CD4-positive, alpha-beta T cell treated with Interleukin-21 for 1 hour (primary cell): ENCODE measurements at places on chromosomes 12 and 14.

- peak; percentile 44 for DNase-seq
These were observed 56.5 kb upstream of the GZMB start for GRCh38 chr14:24690492-24690891.

- DNase-seq: peak; percentile 6
These were observed 267.3 kb upstream of the SRRM4 start for GRCh38 chr12:118714051-118714460.

GRCh38 chr12:44295958-44296623, 460.2 kb downstream of the TMEM117 start:
- no peak for DNase-seq

GRCh38 chr12:87991483-87991882, 37.7 kb downstream of the C12orf50 start:
- no peak for DNase-seq

DNA sequence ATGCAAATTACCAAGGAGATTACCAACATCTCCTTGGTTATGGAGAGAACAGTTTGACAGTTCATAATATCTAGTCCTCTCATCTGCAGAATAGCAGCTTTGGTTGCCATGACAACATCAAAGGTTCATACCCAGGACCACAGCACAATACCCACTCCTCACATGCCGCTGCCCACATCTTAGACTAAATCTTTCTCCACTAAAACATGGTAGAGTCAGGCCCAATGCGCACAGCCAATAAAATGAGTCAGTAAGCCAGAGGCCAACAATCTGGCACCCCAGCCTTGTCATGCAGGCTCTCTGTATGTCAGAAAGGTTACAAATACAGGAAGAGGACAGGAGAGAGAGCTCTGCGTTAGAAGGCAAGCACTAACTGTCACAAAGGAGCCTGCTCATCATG, 70.6 kb downstream of the KCNK10 start:
- no peak for DNase-seq

- DNase-seq: no peak
These were observed 71.1 kb upstream of the SYT1 start for GRCh38 chr12:78793491-78793890.

GRCh38 chr14:79037106-79037505, 866.9 kb downstream of the NRXN3 start:
- DNase-seq: no peak

DNA sequence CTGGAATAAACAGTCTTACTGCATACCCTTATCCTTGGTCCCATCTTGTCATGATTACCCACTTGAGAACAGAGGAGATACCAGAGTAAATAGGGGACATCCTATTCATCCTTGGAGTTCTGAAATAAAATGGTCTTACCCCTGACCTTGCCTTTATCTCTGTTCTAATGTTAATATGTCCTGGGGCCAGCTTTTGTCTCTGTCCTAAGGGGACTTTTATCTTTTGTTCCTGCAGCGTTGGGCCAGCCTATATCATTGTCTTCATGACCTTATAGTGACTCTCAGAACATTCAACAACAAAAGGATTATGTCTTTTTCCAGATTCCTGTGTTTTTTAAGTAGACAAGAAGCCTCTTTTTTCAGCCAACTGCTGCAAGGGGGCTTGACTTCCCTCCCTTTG, 1057.5 kb downstream of the LRFN5 start:
- no peak for DNase-seq

DNA sequence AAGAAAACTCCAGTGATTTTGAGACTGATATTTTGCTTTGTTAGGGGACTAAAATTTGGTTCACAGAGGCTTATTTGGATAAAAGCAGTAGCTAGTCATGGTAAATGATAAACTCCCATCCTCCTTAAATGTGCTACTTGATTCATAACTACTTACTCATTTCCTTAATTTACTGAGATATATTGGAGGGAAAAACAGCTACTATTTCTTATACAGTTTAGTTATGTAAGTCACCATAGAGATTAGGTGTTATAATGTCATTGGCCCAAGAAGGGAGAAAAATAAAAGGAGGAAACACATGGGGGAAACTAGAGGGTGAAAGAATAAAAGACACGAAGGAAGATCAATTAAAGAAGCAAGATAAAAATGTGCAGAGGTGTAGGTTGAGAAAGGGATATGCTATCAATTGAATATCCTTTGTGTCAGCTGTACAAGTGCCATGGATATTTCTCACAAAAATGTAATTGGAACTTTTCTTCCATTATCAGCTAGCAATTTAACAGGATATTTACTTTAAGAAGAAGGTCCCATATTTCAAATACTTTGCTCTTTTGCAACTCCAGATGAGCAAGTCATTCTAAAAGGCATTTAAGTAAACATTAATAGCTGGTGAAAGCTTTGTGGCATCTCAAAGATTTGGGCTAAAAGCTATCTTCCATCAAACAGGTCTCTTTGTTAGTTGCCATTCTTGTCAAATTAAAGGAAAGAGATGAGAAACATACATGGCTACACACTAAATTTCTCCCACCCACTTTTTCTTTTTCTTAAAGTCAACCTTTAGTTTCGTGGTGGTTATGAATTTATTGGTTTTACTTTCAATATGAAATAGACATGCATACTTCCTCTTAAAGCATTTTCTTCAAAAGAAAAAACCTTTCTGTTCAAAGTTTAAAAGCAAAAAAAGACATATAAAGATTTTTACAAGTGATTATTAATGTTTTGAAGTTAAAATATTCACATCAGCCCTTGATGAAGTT, 439.5 kb downstream of the CCER1 start:
- no peak for DNase-seq

- DNase-seq: no peak
These were observed 1.5 kb downstream of the KIF21A start for GRCh38 chr12:39441189-39441962.

GRCh38 chr12:128268379-128268995, 1.5 kb downstream of the TMEM132C start:
- no peak for DNase-seq

DNA sequence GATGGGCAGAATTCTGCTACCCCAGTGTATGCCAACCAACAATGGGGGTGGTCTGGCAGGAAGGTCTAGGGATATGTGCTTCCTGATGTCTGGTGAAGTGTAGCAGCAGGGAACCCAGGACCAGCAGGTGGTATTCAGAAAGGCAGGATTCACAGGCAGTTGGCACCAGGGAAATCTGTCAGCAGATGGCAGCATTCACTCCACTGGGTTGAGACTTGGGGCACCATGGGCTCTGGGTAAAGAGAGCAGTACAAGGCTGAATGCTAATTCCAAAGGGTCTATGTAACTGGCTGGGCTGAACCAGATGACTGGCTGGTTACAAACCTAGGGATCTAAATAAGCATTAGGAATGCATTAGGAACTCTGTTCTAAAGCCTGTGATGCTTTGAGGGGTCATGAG, 466.9 kb upstream of the STXBP6 start:
- DNase-seq: no peak

DNA sequence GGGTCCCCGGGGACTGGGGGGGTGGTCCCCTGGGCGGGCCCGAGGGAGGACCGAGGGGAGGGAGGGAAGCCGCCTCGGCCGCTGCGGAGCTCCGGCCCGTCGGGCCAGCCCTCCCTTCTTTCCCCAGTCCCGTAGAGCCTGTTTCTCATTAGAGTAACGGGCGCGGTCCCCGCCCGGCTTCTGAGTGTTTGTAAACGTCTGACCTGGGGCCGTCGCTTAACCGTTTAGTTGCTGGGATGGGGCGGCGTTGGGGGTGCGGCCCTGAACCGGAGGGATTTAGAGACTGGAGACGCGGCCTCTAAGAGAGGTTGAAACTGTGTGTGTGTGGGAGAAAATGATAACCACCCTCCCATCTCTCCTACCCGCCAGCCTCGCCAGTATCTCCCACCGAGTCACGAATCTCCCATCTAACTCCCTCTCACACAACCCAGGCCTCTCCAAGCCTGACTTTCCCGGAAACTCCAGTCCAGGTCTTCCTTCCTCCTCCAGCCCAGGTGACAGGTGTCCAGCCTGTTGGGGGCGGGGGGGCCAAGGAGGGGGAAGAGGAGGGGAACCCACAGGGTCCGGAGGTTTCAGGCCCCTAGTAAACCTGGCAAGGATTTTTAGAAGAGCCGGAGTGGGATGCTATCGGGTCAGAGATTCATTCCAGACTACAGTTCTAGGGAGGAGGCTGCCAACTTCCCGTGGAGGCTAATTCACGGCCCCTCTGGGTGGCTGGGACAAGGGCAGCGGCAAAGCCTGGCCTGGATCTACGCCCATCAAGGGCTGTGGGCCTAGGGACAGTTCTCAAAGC, 1.1 kb upstream of the NFATC4 start:
- peak; percentile 18 for DNase-seq

- DNase-seq: no peak
These were observed 322.4 kb upstream of the CLEC14A start for GRCh38 chr14:38578278-38578681.

GRCh38 chr12:12511895-12512711, 50.6 kb downstream of the DUSP16 start:
- no peak for DNase-seq

DNA sequence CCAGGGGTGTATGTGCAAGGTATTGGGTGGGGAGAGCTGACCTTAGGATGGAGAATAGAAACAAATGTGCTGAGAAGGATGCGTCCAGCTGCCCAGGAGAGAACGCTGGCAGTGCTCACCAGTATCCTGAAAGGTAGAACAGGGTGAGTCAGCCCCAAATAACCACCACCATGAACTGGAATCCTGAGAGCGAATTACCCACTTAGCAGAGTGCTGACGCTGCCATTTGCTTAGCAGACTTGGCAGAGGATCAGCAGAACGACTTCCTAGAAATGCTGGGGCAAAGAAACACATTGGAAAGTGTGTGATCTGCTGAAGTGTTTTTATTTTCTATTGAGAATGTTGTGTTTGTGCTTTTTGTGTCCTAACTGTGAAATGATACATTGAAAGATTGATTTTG, 213.6 kb downstream of the ADGRD1 start:
- DNase-seq: no peak

DNA sequence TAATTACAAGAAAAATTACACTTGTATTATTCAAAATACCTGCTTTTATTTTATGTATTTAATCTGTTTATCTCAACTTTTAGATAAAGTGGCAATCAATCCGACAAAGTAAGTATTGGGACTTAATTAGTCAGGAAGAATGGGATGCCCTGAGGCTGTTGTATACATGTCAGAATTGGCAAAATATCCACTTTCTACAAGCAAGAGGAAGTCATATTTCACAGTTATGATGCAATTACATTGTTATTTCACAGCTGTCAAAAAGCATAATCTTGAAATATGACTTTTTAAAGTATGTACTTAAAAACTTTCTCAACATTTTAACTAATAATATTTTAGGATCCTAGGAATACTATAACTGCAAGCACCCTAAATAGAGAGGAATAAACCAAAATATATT, 357.1 kb upstream of the MGAT4C start:
- no peak for DNase-seq

DNA sequence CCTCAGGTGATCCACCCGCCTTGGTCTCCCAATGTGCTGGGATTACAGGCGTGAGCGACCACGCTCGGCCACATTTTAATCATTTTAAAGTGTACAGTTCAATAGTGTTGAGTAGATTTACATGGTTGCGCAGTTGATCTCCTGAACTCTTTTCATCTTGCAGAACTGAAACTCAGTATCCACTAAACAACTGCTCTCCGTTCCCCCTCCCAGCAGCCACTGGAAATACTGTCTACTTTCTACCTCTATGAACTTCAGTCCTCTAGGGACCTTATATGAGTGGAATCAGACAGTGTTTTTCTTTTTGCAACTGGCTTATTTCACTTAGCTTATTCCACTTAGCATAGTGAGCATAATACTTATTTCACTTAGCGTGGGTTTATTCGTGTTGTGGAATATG, 53.7 kb downstream of the KCTD10 start:
- no peak for DNase-seq

DNA sequence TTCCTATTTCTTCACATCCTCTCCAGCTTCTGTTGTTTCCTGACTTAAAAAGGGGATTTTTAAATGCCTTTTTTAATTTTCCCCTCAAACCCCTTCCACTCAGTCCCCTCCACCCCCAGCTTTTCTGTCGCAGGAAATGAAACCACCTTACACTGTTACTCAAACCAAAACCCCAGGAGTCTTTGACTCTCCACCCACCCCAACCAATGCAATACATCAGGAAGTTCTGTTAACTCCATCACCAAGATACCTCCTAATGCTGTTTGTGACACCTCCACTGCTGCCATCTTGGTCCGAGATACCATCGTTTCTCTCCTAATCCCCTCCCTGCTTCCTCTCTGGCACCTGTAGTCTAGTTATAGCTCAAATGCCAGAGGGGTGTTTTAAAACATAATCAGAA, 25.4 kb upstream of the CPM start:
- DNase-seq: no peak

- no peak for DNase-seq
These were observed 59.1 kb downstream of the TMEM132D start for GRCh38 chr12:129844662-129845220.

- DNase-seq: peak; percentile 17
These were observed at the start of gene LRRC43 for GRCh38 chr12:122182887-122183587. TSS of gene LRRC43 (plus strand) at chr12:122183123. CDS start at chr12:122183145, 22 bp downstream.

- no peak for DNase-seq
These were observed 244.9 kb downstream of the C12orf50 start for GRCh38 chr12:87784350-87784749.

GRCh38 chr14:86790408-86791364, 1202.3 kb downstream of the GALC start:
- DNase-seq: no peak

- DNase-seq: no peak
These were observed 721.3 kb upstream of the USP15 start for GRCh38 chr12:61538951-61539350.

- no peak for DNase-seq
These were observed 15.6 kb downstream of the JDP2 start for GRCh38 chr14:75443203-75443969.

GRCh38 chr12:81077686-81078441, at the start of gene ACSS3:
TSS of gene ACSS3 (plus strand) at chr12:81078079. CDS start at chr12:81078121, 42 bp downstream.
- DNase-seq: no peak

DNA sequence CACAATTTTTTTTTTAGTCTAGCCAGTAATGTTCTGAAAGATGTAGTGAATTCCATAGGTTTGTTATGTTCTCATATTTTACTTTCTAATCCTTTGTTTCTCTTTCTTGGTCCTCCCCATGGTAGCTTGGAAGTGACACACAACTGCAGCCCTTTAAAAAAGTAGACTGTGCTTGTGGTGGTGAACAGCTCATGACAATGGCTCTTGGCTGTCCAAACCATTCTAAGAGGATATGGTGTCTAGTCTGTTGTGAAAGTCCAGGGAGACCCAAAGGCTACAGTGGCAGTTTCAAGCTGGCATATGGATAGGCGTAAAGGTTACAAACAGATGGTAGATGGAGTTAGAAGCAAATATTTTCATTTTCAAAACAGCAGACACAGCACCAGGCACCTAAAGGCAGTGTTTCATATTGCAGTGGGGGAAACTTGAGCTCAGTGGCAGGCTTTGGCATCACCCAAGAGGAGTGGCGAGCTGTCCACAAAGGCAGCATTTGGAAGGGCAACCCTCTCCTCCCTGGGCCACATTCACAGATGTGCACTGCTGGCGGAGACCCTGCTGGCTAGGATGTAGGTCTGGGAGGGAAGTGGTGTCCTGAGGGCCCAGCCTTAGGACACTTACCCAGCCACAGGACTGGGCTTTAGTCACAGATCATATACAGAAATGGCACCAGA, 102.1 kb downstream of the DYRK2 start:
- no peak for DNase-seq

DNA sequence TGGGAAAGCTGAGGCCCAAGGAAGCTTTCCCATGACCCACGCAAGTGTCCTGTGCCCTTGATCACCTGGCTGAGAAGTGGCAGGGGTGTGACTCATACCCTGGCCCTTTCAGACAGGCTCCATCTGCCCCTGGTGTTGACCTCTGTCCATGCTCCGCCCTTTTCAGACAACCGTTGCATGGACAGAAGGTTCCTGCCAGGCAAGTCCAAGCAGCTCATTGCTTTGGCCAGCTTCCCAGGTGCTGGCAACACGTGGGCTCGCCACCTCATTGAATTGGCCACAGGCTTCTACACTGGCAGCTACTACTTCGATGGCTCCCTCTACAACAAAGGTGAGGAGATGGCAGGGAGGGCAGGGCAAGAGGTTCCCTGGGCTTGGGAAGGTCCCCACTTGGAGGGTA, 103.5 kb downstream of the WSCD2 start:
- no peak for DNase-seq
